ENCODE measurements at places on chromosomes 5 and 9.

DNA sequence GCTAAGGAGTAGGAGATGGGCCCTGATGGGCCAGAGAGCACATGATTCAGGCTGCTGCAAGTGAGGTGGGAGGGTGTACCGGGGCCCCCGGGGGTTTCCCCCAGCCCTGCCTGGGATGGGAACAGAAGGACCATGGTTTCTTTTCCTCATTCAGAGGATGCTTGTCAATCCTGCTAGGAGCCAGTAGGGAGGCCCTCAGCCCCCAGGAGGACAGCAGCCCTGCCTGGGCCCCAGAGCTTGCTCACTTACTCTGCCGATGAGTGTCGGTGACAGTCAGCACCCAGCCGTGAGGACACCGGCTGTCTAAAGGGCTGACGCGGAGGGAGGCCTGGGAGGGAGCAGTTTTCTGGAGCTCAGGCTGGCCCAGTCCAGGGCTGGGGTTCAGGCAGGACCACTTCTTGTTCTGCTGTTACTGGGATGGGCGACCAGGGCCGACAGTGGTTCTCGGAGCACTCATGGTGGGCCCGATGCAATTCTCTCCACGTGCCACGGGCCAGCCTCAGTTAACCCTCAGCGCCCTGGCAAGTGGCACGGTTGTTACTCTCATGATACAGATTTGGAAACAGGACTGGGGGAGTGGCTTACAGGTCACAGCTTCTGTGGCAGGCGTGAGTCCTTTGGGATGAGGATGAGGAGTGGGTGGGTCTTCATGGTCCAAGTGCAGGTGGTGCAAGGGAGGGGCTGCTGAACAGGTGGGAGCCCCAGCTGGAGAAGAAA lies 1.8 kb downstream of the ARRDC1 start:
- DNase-seq, result no peak

DNA sequence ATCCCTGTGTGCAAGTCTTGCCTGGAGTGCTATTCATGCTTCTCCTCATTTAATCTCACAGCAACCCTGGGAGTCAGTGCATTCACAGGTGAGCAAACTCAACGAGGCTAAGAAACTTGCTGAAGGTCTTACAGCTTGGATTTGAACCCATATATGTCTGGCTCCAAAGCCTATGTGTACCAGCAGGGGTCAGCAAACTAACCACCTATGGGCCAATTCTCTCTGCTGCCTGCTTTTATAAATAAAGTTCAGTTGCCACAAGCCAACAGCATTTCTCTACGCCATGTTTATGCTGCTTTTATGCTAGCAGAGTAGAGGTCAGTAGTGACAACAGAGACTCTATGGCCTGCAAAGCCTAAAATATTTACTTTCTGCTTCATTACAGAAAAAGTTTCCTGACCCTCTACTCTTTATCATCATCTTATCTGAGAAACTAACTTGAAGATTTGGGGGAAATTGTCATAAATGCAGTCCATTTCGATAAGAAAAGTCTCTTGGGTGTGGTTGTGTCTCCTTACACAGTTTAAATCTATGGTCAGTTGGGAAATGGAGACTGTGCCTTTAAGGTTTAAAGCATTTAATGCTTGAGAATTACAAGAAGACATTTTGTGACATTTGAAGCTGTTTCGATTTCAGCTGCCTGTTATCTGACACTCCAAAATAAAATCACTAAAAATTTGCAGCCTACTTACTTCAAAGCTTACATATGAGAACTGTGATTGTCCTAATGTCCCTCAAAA lies 137.7 kb downstream of the PRELID2 start:
- peak; percentile 30 for DNase-seq

- no peak for DNase-seq
These were observed 112.5 kb upstream of the EMB start for GRCh38 chr5:50553560-50553984.

DNA sequence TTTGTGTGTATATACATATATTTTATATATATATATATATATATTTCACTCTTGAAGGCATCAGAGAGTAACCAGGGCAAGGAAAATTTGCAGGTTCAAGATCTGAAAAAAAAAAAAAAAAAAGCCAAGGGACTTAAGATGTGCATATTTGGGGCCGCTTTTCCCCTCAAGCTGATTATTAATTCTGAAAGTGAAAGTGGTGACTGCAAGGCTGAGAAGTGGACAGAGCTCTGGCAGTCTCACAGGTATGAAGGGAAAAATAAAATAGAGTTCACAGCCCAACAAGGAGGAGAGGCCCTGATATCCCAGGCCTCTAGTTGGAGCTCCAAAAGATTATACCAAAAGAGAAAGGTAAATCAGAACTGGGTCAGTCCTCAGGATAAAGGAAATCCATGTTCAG lies 234.4 kb upstream of the GAS1 start:
- no peak for DNase-seq

- no peak for DNase-seq
These were observed 91.4 kb upstream of the PHYKPL start for GRCh38 chr5:178323961-178324360.

- DNase-seq, result no peak
These were observed 47.3 kb downstream of the S1PR3 start for GRCh38 chr9:89038382-89039103.

GRCh38 chr5:42109006-42109572 lies 184.0 kb downstream of the FBXO4 start:
- no peak for DNase-seq

DNA sequence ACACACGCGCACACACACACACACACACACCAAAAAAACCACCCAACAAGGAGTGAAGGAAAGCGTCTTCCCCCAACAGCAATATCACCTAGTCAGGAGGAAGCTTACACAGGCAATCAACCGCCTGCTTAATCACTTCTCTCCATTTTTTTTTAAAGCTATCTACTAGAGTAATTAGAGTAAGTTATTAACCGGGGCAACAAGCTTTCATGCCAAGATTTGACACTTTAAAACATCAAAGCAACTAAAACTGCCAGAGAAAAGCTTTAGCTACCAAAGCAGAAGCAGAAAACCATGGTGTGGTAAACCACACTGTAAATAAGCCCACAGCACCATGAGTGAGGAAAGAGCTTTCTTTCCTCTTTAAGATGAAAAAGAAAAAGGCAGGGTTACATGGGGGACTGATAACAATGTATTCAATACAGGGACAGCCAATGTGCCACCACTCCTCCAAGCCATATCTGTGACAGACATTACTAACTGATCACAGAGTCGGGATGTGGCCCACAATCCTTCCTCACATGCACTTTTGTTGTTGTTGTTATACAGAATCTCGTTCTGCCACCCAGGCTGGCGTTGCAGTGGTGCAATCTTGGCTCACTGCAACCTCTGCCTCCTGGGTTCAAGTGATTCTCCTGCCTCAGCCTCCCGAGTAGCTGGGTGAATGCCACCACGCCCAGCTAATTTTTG lies 282.1 kb downstream of the CRB2 start:
- no peak for DNase-seq

GRCh38 chr5:75469017-75469416 lies 42.4 kb downstream of the CERT1 start:
- no peak for DNase-seq

DNA sequence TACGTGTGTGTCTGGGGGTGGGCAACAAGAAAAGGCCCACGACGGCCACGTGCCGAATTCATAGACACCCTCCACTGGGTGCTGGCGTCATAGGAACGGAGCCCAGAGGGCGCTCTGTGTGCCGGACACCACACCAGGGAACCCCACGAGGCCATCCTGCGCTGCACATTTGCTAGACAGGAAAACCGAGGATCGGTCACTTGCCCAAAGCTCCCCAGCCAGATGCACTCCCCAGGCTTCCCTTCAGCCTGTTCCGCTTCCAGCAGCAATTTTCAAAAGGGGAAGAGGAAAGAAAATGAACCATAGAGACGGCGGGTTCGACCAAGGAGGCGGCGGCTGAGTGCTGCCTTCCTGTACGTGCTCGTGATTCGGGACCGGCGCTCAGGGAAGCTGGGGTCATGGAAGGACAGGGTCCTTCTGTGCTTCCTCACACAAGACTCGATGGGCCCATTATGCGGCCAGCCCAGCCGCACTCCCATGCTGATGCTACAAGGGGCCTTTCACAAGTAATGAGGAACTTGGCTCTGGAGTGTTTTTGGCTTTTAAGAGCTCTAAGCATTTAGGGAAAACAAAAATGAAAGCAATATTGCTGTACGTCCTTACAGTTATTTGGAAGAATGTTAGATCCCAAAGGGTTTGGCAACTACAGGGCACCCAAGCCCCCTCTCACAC lies 124.6 kb upstream of the SARDH start:
- no peak for DNase-seq

- DNase-seq, result no peak
These were observed 24.4 kb downstream of the SLC6A7 start for GRCh38 chr5:150214289-150214688.

DNA sequence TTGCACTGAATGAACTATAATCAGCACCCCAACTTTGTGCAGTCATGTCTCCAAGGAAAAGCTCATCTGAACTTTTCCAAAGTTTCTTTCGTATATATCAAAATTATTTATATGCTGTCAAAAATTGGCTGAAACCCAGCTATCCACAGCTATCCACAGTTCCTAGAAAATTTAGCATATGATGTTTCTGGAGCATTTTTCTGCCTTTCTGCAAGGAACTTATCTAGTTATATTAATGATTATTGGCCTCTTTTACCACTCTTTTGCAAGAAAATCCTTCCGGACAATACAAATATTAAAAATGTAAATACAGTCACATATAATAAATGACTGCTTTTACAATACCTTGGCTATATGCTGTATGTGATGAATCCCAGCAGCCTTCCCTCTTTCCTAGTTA lies 270.2 kb downstream of the TMEM167A start:
- no peak for DNase-seq

DNA sequence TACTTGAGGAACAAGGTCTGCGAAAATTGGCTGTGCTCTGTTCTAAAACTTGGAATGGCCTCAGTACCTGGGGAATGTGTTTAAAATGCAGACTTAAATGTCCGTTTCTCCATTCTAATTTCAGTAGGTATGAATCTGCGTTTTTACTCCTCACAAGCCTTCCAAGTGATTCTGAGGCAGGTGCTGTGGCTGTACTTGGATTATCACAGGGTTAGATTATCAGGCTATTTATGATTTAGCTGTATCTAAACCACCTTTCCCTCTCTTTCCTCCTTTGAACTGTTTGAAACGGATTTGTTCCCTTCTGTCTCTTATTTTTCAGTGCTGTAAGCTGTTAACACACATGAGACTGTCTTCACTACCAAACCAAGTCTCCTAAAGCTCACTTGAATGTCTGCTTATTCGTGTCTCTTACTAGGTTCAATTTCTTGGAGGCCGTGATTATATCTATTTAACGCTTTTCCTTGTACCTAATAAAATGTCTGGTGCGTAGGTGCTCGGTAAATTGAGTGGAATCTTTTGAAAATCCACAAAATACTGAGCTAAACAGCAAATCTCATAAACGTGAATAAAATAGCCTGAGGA lies 714 bp upstream of the CETN3 start:
- no peak for DNase-seq

DNA sequence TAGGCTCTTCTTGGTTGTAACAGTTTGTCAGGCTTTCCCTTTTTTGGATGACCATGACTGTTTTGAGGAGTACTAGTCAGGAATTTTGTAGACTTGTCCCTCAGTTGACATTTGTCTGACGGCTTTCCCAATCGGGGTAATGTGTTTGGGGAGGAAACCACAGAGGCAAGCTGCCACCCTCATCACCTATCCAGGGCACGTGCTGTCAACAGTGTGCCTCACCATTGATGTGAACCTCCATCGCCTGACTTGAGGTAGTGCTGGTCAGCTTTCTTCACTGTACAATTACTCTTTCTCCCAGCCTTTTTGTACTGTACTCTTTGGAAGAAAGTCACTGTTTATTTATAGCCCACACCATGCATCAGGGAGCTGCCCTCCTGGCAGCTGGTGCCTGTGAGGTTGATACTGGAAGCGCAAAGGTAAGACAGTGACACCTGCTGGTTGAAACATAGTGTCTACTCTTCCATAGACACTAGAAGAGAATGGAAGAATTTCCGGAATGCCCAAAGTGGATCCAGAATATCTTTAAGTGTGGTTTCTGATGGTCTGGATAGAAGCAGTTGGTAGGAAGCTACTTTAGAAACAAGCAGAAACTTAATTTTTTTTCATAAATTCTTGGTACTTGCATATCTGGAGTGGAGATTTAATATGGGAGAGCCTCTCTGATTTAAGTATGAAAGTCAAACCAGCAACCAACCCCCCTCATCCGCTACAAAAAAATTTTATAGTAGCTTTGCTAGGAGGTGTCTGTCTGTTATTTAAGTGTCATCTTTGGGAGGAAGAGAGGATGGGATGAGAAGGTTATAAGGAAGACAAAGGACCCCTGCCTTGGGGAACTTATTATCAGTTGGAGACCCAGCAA lies 69.3 kb downstream of the SNX30 start:
- peak; percentile 49 for DNase-seq

GRCh38 chr5:133192716-133193115 lies 140.9 kb downstream of the HSPA4 start:
- no peak for DNase-seq

- DNase-seq, result no peak
These were observed 99.8 kb downstream of the ZDHHC21 start for GRCh38 chr9:14593406-14593805.

DNA sequence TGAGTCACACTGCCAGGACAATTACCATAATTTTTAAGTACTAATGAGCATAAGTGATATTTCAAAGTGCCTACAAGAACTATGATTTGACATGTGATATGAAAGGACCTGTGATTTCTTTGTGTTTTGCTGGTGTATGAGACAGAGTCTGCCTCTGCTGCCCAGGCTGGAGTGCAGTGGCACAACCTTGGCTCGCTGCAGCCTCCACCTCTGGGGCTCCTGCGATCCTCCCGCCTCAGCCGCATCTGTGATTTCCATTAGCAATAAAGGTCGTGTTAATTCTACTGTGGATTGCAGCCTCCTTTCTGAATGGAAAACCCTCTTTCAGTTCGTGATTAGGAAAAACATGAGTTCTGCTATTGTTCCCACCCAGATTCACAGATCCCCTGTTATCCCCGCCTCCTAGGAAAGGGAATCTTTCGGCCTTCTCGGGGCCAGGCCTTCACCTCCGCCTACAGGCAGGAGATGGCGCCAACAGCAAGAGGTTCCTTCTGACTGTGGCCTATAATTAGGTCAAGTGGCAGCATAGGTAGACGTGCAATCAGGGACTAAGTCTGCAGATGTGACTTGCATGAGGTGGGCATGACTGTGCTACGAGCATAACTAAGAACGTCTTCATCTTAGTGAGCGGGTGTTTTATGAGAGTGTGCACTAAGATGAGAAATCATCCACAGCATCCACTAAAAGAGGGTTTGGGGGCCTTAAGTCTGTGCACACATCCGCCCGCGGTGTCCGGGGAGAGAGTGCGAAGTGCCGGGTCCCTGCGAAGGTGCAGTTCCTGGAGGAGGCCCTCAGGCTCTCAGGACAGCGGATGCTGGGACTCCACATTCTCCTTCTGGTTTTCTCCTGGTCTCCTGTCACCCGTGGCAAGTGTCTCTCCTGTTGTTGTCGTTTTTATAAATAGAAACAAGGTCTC lies 23.1 kb downstream of the TRIM7 start:
- DNase-seq, result peak; percentile 81
